CD4-positive, CD25-positive, alpha-beta regulatory T cell (primary cell): ENCODE measurements at places on chromosomes 2 and 18. TPM values are rescaled to one million over a fixed set of nuclear protein-coding genes. Genes with fewer than 3 reads are reported as not detected.
A peak's percentile ranks its signal among the peaks of the same experiment; 100 is the strongest.

DNA sequence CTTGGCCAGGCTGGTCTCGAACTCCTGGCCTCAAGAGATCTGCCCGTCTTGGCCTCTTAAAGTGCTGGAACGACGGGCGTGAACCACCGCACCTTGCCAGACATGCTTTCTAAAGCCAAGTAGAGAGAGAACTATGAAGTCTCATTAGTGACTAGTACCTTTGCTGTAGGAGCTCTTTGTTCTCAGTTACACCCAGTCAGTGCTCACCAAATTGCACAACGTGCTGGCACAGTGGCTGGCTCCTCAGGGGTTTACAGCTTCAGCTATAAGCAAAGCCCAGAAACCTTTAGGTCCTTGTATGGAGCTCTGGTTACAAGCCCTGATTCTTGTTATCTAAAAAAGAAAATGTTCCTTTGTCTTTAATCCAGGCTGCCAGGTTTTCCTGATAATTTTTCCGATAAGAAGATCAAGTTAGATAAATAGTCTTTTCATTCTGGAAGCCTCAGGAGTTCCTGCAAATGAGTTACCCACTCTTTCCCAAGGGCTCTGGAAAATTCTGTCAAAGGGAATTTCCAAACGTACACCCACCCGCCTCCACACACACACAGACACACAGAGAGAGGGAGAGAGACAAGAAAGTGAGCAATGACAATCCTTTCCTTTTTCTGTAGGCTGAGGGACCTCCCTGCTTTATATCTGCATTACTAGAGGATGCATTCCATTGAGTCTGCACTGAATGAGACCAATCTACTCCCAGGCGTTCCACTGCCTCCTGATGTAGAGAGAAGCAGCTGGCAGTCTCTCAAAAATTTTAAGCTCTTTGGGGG lies 100.2 kb upstream of the CSRNP3 start:
- DNase-seq: no peak
- no peak overlapping the region for H3K27ac ChIP-seq
- no peak overlapping the region for H3K4me3 ChIP-seq

- H3K27ac ChIP-seq: no peak overlapping the region
- no peak overlapping the region for H3K4me3 ChIP-seq
- no peak for DNase-seq
- H3K36me3 ChIP-seq: peaks cover 65% of the 10 kb centered on the region
These were observed 54.6 kb downstream of the PIKFYVE start for GRCh38 chr2:208320686-208321085.

GRCh38 chr18:13799396-13799795 lies 24.6 kb upstream of the MC5R start:
- no peak overlapping the region for H3K4me3 ChIP-seq
- DNase-seq: no peak
- peaks cover 35% of the 10 kb centered on the region for H3K27me3 ChIP-seq
- H3K36me3 ChIP-seq: no peaks in the 10 kb centered on the region
- H3K27ac ChIP-seq: no peak overlapping the region
- H3K4me1 ChIP-seq: peaks cover 5% of the 10 kb centered on the region

GRCh38 chr2:29314816-29315571 lies 199.8 kb downstream of the CLIP4 start:
- no peak overlapping the region for H3K27ac ChIP-seq
- peaks cover 16% of the 10 kb centered on the region for H3K4me1 ChIP-seq
- H3K36me3 ChIP-seq: no peaks in the 10 kb centered on the region

DNA sequence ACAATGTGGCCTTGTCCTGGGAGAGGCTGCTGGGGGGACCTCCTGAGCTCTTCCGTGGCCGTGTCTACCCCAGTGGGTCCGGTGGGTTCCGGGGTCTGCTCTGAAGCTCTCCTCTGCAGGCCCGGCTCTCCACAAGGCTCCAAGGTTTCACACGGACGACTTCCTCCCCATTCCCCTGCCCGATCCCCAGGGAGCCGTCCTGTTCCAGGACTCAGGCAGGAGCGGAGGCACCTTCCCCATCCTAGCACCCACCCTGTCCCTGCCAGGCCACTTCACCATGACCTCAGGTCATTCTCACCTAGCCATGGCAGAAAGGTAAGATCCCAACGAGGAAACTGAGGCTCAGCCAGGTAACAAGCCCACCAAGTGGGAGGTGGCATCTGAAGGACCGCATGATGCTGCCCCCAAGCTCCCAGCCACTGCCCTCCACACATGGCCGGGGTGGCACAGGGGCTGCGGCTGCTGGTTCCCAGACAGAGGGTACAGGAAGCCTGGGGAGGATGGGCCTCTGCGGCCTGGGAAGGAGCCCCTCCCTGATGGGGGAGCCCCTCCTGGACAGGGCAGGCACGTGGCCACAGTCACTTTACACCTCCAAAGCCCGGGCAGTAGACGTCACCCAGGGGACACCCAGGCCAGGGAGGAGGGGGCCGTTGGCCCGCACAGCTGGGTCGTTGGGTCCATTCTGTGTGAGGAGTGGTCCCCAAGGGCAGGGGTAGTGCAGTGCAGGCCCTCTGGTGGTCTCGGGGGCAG lies 274.0 kb downstream of the NDUFA10 start:
- peaks cover 2% of the 10 kb centered on the region for H3K27me3 ChIP-seq
- DNase-seq: no peak
- no peaks in the 10 kb centered on the region for H3K36me3 ChIP-seq
- peaks cover 13% of the 10 kb centered on the region for H3K4me1 ChIP-seq
- H3K27ac ChIP-seq: no peak overlapping the region

- no peaks in the 10 kb centered on the region for H3K36me3 ChIP-seq
- H3K27ac ChIP-seq: no peak overlapping the region
- peaks cover 33% of the 10 kb centered on the region for H3K27me3 ChIP-seq
- H3K4me3 ChIP-seq: no peak overlapping the region
- H3K4me1 ChIP-seq: peaks cover 55% of the 10 kb centered on the region
- DNase-seq: no peak
These were observed 2.3 kb downstream of the EMX1 start for GRCh38 chr2:72919414-72920317.

- no peaks in the 10 kb centered on the region for H3K27me3 ChIP-seq
- H3K27ac ChIP-seq: peak overlapping the region; percentile 71
- no peak for DNase-seq
- peak overlapping the region; percentile 54 for H3K4me3 ChIP-seq
- H3K36me3 ChIP-seq: peaks cover 5% of the 10 kb centered on the region
- peaks cover 88% of the 10 kb centered on the region for H3K4me1 ChIP-seq
These were observed 22.2 kb downstream of the NFE2L2 start for GRCh38 chr2:177242121-177242987.

DNA sequence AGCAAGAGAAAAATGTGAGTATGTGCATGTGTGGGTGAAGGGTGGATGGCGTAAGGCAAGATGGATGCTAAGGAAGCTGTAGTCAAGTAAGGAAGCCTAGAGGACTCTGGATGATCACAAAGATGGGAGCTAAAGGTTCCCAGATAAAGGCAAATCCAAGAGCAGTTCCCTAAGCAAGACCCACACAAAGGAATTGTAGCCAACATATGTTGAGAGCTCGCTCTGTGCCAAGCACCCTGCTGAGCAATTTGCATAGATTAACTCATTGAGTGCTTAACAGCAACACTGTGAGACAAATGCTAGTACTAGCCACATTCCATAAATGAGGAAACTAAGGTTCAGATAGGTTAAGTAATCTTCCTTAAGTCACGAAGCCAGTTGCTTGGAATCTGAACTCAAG lies 132.6 kb downstream of the C1D start:
- no peaks in the 10 kb centered on the region for H3K27me3 ChIP-seq
- H3K36me3 ChIP-seq: no peaks in the 10 kb centered on the region
- H3K4me1 ChIP-seq: no peaks in the 10 kb centered on the region
- no peak overlapping the region for H3K4me3 ChIP-seq
- no peak overlapping the region for H3K27ac ChIP-seq
- DNase-seq: no peak

DNA sequence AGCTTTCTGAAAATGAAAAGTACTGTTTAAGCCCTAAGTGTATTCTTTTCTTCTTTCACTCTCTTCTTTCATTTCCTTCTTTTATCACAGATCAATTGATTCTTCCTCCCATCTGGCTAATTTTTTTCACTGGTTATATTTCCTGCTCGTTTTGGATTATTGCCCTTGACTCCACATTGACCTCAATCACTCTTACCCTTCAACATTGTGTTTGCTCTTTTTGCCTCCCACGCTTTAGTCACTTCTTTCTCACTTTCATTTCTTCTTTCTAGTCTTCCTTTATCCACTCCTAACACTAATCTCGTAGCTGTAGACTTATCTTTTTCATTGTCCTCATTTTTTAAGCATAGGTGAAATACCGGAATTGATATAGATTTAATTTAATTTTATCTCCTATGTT lies 320.3 kb upstream of the VRK2 start:
- no peaks in the 10 kb centered on the region for H3K4me1 ChIP-seq
- no peaks in the 10 kb centered on the region for H3K27me3 ChIP-seq
- DNase-seq: no peak
- no peaks in the 10 kb centered on the region for H3K36me3 ChIP-seq

The TTC27 gene
- polyA plus RNA-seq: 18.6 TPM

DNA sequence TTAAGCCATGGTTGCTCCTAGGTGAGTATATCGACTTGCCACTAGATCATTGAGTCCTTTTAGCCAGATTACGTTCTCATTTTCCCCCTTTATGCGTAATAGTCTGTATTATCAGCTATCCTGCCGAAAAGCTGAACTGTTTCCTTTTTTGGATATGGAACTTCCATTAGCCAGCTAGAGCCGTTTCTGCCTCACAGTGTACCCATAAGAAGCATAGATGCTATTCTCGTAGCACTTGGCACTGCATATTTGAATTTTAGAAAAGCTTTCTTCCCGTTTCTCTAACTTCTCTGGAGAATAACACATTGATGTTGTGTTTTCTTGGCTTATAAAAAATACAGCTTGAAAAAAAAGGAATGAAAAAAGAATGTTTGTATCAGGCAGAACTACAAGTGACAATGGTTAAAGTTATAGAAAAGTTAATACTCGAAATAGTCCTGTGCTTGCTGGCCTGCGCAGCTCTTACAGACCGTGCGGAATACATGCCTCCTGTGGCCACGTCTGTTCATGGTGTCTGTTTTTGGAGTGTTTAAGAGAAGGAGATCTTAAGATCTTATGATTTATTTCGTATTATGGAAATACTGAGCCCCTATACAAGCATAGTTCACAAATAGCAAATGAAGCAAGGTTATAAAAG lies 710 bp downstream of the DUSP19 start:
- H3K4me1 ChIP-seq: peaks cover 10% of the 10 kb centered on the region
- H3K27ac ChIP-seq: no peak overlapping the region
- no peak for DNase-seq
- H3K27me3 ChIP-seq: peaks cover 9% of the 10 kb centered on the region
- peak overlapping the region; percentile 92 for H3K4me3 ChIP-seq

- H3K4me1 ChIP-seq: no peaks in the 10 kb centered on the region
- DNase-seq: no peak
- no peaks in the 10 kb centered on the region for H3K27me3 ChIP-seq
- no peaks in the 10 kb centered on the region for H3K36me3 ChIP-seq
These were observed 804.7 kb upstream of the PIK3C3 start for GRCh38 chr18:41150316-41150715.

DNA sequence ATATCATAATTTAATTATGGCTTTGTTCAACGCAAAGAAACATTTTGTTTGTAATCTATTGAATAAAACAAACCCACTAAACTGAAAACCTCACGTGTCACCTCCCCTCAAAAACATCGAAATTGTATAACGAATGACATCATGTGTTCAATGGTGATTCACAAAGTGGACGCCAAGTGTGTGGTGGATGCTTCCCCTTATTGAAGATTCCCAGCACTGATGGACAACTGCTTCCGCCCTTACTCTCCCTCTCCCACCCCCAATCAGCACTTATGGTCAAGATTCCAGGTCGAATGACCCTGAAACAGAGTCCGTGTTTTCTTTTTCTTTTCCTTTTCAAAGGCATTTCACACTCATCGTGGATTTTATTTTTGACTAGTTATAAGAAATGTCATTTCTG lies 383.0 kb upstream of the SMIM21 start:
- no peaks in the 10 kb centered on the region for H3K36me3 ChIP-seq
- no peaks in the 10 kb centered on the region for H3K27me3 ChIP-seq
- no peaks in the 10 kb centered on the region for H3K4me1 ChIP-seq

DNA sequence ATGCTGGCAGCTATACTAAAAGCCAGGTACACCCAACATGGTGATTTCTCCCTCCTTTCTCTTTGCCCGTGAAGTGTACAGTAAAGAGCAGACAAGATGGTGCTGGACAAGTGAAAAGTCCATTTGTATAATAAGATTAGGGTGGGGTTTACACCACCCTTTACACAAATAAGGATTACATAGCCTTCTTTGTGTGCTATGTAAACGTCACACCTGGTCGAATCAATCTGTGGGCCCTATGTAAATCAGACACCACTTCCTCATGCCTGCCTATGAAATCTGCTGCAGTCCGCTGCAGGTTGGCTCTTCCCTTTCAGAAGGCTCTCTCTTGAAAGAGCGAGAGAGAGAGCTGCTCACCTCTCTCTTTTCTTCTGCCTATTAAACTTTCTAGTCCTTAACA lies 1054.3 kb upstream of the SLC39A10 start:
- H3K4me1 ChIP-seq: no peaks in the 10 kb centered on the region
- H3K27me3 ChIP-seq: no peaks in the 10 kb centered on the region
- no peak overlapping the region for H3K4me3 ChIP-seq
- DNase-seq: no peak

GRCh38 chr2:20065885-20066602 lies 14.6 kb upstream of the LAPTM4A start:
- H3K27ac ChIP-seq: no peak overlapping the region
- peaks cover 8% of the 10 kb centered on the region for H3K27me3 ChIP-seq
- H3K4me1 ChIP-seq: no peaks in the 10 kb centered on the region
- DNase-seq: no peak

The C2orf78 gene
- polyA plus RNA-seq: not detected

The CRACDL gene
- polyA plus RNA-seq: 0.18 TPM

GRCh38 chr2:17104454-17104853 lies 413.8 kb downstream of the RAD51AP2 start:
- H3K4me1 ChIP-seq: no peaks in the 10 kb centered on the region
- no peak overlapping the region for H3K4me3 ChIP-seq
- no peaks in the 10 kb centered on the region for H3K27me3 ChIP-seq
- H3K36me3 ChIP-seq: no peaks in the 10 kb centered on the region

DNA sequence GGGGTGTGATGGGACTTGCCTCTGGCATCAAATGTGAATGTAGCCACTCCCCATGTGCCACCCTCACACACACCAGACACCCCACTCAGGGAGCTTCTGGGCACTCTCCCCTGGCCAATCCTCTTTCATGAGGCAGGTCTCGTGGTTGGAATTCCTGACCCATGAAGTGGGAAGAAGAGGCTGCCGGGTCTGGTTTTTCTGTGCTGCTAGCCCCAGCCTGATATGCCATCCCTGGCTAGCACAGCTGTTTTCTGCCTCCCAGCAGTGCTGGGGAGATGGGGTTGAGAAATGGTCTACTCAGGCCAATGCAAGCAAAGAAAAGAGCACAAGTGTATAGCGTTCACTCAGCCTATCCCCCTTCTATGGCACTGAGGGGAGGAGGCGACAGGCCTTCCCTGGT lies 1.2 kb upstream of the C2orf72 start:
- no peak overlapping the region for H3K4me3 ChIP-seq
- no peak overlapping the region for H3K27ac ChIP-seq
- no peaks in the 10 kb centered on the region for H3K36me3 ChIP-seq
- H3K4me1 ChIP-seq: peaks cover 3% of the 10 kb centered on the region
- H3K27me3 ChIP-seq: peaks cover 32% of the 10 kb centered on the region

DNA sequence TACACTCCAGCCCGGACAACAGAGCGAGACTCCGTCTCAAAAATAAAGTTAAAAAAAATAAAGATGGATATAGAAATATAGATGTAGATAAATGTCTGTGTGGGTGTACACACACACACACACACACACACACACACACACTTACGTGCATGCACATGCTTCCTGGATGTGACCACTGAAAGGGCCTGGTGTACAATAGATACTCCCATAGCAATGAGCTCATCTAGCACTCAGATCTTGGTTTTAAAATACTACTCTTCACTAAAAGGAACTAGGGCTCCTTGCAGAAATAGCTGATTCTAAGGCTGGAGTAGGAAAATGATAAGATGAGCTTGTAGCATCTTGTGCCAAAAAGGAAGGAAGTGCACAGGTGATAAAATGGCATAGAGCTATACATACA lies 39.1 kb downstream of the ROCK2 start:
- no peak overlapping the region for H3K4me3 ChIP-seq
- DNase-seq: peak; percentile 5
- H3K27me3 ChIP-seq: no peaks in the 10 kb centered on the region
